Activated T-helper 1 cell treated with anti-CD3 and anti-CD28 coated beads, Interleukin-12 subunit alpha, Interleukin-12 subunit beta, Interleukin-2, Interleukin-4 antibody, amounts not matched to agents 30 ng/mL and 10 ng/mL and 1 ng/mL, durations not matched to agents 14 hours and 24 hours and 36 hours (primary cell): ENCODE measurements at places on chromosomes 5 and 9. TPM values are rescaled to one million over a fixed set of nuclear protein-coding genes. Genes with fewer than 3 reads are reported as not detected.

DNA sequence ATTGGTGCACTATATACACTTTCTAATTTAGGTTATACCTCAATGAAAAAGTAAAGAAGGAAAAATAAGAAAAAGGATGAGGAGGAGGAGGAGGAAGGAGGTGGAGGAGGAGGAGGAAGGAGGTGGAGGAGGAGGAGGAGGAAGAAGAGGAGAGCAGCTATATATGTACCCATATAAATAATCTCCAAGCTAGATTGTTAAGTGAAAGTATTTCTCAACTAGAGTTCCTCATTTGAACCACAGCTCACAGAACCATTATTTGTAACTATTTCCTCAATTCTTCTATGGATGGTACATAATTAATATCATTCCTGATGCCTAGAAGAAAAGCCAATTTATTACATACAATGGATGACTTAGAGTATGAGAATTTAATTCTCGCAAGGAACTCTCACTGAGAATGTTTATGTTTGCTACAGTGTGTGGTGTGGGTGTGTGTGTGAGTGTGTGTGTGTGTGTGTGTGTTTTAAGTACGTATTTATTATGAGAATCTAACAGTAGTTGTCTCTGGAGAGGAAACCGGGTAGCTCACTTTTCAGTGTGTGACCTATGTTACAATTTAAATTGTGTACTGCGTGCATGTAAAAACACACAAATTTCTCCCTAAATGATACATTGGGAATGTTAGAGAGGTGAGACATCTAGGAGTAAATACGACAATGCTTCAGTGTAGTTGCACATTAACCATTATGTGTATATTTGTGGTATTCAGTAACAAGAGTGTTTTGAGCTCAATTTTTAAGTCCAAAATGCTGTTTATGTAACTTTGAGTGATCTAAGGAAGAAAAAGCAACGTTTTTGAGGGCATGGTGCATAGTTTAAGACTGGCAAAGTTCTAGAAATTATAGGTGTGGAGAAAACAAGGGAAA is 20.2 kb upstream of the NREP start:
- H3K36me3 ChIP-seq: no peaks in the 10 kb centered on the region
- peaks cover 26% of the 10 kb centered on the region for H3K27me3 ChIP-seq
- no peak overlapping the region for H3K4me3 ChIP-seq
- H3K27ac ChIP-seq: no peak overlapping the region
- H3K4me1 ChIP-seq: no peaks in the 10 kb centered on the region

GRCh38 chr9:127021664-127022363 is 100.6 kb downstream of the ANGPTL2 start:
- peaks cover 1% of the 10 kb centered on the region for H3K36me3 ChIP-seq
- peaks cover 27% of the 10 kb centered on the region for H3K27me3 ChIP-seq
- no peak overlapping the region for H3K27ac ChIP-seq

- no peaks in the 10 kb centered on the region for H3K36me3 ChIP-seq
- no peak for DNase-seq
- no peak overlapping the region for H3K27ac ChIP-seq
- no peaks in the 10 kb centered on the region for H3K27me3 ChIP-seq
- H3K4me3 ChIP-seq: no peak overlapping the region
Observed at GRCh38 chr9:16012621-16013020, 459.8 kb downstream of the CCDC171 start.

DNA sequence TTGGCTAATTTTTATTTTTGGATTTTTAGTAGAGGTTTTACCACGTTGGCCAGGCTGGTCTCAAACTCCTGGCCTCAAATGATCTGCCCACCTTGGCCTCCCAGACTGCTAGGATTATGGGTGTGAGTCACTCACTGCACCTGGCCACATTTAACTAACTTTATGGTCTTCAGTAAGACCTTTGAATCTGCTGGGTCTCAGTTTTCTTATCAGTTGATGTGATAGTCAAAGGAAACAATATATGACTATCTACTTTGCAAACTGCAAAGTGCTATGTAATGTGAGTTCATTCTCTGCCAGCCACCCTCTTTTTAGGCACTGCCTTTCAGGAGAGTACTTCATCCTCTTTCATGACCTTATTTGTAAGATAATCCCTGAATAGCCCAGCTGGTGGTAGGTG is 474.7 kb downstream of the PDE4D start:
- no peaks in the 10 kb centered on the region for H3K36me3 ChIP-seq
- H3K27ac ChIP-seq: no peak overlapping the region
- no peak overlapping the region for H3K4me3 ChIP-seq
- H3K4me1 ChIP-seq: no peaks in the 10 kb centered on the region
- DNase-seq: no peak

DNA sequence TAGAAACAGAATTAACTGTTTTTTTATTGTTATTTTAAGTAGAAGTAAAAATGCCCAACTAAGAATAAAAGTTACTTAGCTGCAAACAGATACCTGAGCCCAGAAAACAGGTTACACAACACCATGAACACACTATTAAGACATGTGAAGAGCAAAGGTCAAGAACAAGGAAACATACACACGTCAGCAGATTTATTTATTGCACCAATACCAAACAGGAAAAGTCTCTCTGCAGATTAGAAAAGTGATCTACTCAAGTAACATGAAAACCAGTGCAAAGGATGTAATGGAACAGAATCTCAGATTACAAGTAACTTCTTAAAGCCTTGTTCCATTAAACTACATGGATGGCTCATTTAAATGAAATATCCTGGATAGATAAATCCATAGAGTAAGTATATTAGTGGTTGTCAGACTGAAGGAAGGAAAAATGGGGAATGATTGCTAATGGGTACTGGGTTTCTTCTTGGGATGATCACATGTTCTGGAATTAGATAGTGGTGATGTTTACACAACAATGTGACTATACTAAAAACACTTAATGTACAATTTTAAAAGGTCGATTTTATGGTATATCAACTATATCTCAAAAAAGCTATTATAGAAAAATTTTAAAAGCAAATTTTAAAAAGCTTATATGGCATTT is 6.1 kb downstream of the SAR1B start:
- H3K27ac ChIP-seq: peak overlapping the region; percentile 27
- no peaks in the 10 kb centered on the region for H3K27me3 ChIP-seq
- H3K36me3 ChIP-seq: peaks cover 28% of the 10 kb centered on the region
- no peak overlapping the region for H3K4me3 ChIP-seq

DNA sequence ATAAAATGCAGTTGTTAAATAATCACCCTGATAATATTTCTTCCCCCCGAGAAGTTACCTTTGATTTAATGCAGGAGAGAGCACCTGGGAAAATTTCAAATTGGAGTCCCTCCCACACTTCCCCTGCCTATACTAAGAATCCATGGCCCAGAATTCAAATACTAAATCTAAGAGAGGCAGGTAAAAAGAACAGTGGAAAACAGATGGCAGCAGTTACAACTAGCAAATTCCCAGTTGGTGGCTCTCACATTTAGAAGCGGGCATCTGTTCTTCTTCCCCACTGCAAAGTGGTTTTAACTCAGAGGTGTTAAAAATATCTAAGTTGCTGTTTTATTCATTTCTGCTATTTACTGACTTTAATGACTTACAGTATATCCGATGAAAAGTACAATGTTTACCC is 210.4 kb upstream of the ELAVL2 start:
- H3K36me3 ChIP-seq: no peaks in the 10 kb centered on the region
- no peak overlapping the region for H3K27ac ChIP-seq
- no peaks in the 10 kb centered on the region for H3K4me1 ChIP-seq
- no peak for DNase-seq

GRCh38 chr9:33435821-33436277 is 11.5 kb downstream of the AQP3 start:
- no peak overlapping the region for H3K27ac ChIP-seq
- DNase-seq: no peak
- H3K4me3 ChIP-seq: no peak overlapping the region
- no peaks in the 10 kb centered on the region for H3K27me3 ChIP-seq

Gene BTNL9
- total RNA-seq: not detected in 2 replicates

Gene F2RL2
- not detected in 2 replicates for total RNA-seq

- no peak overlapping the region for H3K27ac ChIP-seq
- H3K36me3 ChIP-seq: no peaks in the 10 kb centered on the region
- H3K4me3 ChIP-seq: no peak overlapping the region
- DNase-seq: no peak
- peaks cover 2% of the 10 kb centered on the region for H3K27me3 ChIP-seq
Observed at GRCh38 chr5:53246042-53246836, 136.7 kb upstream of the MOCS2 start.

GRCh38 chr9:91425271-91425670 is 1.6 kb upstream of the NFIL3 start:
- H3K27me3 ChIP-seq: peaks cover 1% of the 10 kb centered on the region
- H3K27ac ChIP-seq: peak overlapping the region; percentile 89
- H3K4me1 ChIP-seq: peaks cover 50% of the 10 kb centered on the region
- peaks cover 15% of the 10 kb centered on the region for H3K36me3 ChIP-seq
- no peak for DNase-seq
- H3K4me3 ChIP-seq: peak overlapping the region; percentile 84
